ENCODE measurements at places on chromosomes 4 and X. TPM values are rescaled to one million over a fixed set of nuclear protein-coding genes. Genes with fewer than 3 reads are reported as not detected.

DNA sequence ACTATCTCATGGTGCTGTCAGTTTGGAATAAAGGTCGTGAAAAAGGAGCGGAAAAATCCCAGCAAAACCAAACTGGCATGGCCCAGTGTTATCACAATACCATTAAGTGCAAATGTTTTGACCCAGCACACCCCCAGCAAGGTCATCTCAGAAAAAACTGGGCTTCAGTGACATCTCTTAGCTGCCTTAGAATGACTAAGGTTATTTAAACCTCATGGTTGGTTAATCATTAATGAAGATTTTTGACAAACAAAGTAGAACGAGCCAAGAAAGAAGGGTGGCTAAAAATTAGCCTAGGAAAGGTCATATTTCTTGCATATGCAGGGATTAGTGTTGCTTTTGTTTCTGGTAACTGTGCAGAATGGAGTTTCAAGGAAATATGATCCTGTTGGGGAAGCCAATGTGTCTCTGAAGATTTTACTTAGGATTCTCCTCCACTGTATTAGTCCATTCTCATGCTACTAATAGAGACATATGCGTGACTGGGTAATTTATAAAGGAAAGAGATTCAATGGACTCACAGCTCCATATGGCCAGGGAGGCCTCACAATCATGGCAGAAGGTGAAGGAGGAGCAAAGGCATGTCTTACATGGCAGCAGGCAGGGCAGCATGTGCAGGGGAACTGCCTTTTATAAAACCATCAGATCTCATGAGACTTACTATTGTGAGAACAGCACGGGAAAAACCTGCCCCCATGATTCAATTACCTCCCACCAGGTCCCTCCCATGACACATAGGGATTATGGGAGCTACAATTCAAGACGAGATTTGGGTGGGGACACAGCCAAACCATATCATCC, 83.5 kb downstream of the CHRNA9 start:
- H3K27ac ChIP-seq = no peak overlapping the region
- DNase-seq = no peak
- H3K36me3 ChIP-seq = no peaks in the 10 kb centered on the region
- no peaks in the 10 kb centered on the region for H3K4me1 ChIP-seq
- no peaks in the 10 kb centered on the region for H3K27me3 ChIP-seq

The HEPH gene
- not detected for total RNA-seq

GRCh38 chrX:40687169-40687568, 39.8 kb upstream of the CXorf38 start:
- no peak overlapping the region for H3K27ac ChIP-seq
- H3K36me3 ChIP-seq = peaks cover 17% of the 10 kb centered on the region
- no peaks in the 10 kb centered on the region for H3K27me3 ChIP-seq
- H3K4me1 ChIP-seq = peaks cover 11% of the 10 kb centered on the region
- H3K4me3 ChIP-seq = no peak overlapping the region

DNA sequence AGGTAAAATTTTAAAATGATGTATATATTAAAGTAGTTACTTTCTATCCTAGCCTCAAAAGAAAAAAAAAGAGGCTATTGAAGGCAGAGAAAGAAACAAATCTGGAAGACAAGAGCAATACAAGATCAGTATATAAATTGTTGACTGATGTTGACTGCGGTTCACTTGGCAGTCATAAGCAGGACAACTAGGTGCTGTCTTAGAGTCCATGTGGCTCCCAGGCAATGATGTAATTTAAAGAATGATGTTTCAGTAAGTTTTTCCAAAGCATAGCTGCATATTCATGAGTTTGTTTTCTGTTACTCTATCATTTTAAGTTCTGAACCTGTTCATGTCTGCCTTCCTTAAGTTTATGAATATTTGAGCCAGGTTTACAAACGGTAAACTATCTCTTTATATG, 630.2 kb downstream of the FAT4 start:
- no peaks in the 10 kb centered on the region for H3K36me3 ChIP-seq
- no peak overlapping the region for H3K4me3 ChIP-seq
- H3K27me3 ChIP-seq = no peaks in the 10 kb centered on the region
- no peak for DNase-seq

GRCh38 chr4:185359767-185360446, 35.8 kb downstream of the LRP2BP start:
- no peak overlapping the region for H3K27ac ChIP-seq
- peaks cover 11% of the 10 kb centered on the region for H3K4me1 ChIP-seq
- no peaks in the 10 kb centered on the region for H3K27me3 ChIP-seq

The DRP2 gene
- 0.69 TPM for total RNA-seq

GRCh38 chr4:145352438-145353145, 129.1 kb upstream of the SMAD1 start:
- H3K36me3 ChIP-seq = no peaks in the 10 kb centered on the region
- H3K4me3 ChIP-seq = no peak overlapping the region
- no peak for DNase-seq
- H3K27me3 ChIP-seq = peaks cover 6% of the 10 kb centered on the region
- H3K4me1 ChIP-seq = no peaks in the 10 kb centered on the region

GRCh38 chrX:39576041-39576872, 521.5 kb downstream of the BCOR start:
- H3K4me3 ChIP-seq = no peak overlapping the region
- peaks cover 23% of the 10 kb centered on the region for H3K4me1 ChIP-seq

GRCh38 chr4:87011340-87012034, 76.7 kb downstream of the AFF1 start:
- DNase-seq = no peak
- H3K27ac ChIP-seq = no peak overlapping the region
- H3K4me3 ChIP-seq = no peak overlapping the region
- H3K36me3 ChIP-seq = peaks cover 3% of the 10 kb centered on the region
- peaks cover 74% of the 10 kb centered on the region for H3K4me1 ChIP-seq

DNA sequence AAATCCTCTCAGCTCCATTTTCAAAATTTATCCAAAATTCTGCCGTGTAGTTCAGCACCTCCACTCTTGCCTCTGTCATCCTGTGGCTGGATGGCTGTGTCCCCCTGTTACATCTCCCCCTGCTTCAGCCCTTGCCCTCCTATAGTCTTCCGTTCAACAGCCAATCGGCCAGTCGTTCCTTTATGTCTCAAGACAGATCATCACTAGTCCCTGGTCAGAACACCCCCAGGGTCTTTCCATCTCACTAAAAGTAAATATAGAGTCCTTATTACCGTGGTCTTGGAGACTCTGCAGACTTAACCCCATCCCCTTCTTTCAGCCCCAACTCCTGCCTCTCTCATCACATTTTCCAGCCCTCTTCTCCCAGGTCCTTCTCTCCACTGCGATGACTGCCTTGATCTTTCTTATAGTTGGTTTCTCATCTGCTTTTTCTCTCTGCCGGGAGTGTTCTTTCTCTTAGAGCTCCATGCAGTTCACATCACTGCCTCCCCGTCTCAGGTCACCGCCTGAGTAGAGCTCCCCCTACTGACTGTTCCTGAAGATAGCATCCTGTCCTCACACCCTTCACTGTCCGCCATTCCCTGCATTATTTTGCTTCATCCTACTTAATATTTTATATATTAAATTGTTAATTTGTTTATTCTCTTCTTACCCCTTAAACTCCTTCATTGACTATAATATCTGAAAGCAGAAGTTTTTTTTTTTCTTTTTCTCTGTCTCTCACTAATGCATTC, 736.9 kb upstream of the MAGEB2 start:
- H3K4me1 ChIP-seq = no peaks in the 10 kb centered on the region
- H3K36me3 ChIP-seq = no peaks in the 10 kb centered on the region
- DNase-seq = no peak
- no peak overlapping the region for H3K4me3 ChIP-seq

The SSX2B gene
- total RNA-seq = not detected

DNA sequence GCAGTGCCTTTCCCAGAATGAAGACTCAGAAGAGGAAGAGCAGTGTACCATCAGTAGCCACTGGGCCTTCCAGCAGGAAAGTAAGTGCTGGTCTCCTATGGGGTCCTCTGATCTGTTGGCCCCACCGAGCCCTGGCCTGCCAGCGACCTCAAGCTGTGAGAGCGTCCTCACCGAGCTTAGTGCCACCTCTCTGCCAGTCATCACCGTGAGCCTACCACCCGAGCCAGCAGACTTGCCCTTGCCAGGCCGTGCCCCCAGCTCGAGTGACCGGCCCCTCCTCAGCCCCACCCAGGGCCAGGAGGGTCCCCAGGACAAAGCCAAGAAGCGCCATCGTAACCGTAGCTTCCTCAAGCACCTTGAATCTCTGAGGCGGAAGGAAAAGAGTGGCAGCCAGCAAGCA, 69.7 kb downstream of the STARD8 start:
- H3K27ac ChIP-seq = no peak overlapping the region
- no peak for DNase-seq
- no peaks in the 10 kb centered on the region for H3K27me3 ChIP-seq

- H3K4me3 ChIP-seq = no peak overlapping the region
- H3K36me3 ChIP-seq = peaks cover 1% of the 10 kb centered on the region
Observed at GRCh38 chr4:108193886-108194672, 25.3 kb upstream of the LEF1 start.

The MAGEA4 gene
- not detected for total RNA-seq

DNA sequence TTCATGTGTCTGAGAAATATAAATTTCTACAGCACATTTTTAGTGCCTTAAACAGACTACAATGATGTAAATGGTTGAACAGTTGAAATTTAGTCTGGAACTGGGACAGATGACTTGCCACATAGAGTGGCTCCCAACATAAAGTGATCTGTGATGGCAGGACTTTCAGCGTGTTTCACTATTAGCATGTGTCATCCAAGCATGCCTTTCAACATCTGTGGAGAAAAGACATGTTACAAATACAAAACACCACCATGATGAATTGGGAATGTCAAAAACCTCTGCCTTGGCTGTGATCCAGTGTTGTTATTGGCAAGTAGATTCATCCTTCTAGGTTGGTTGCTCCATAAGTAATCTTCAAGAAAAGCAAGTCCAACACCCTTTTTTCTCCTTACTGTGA, 348.7 kb downstream of the MAPK10 start:
- no peaks in the 10 kb centered on the region for H3K27me3 ChIP-seq
- H3K36me3 ChIP-seq = no peaks in the 10 kb centered on the region
- DNase-seq = no peak
- no peaks in the 10 kb centered on the region for H3K4me1 ChIP-seq
- H3K4me3 ChIP-seq = no peak overlapping the region

GRCh38 chr4:122912810-122913575, 9.4 kb downstream of the NUDT6 start:
- H3K27me3 ChIP-seq = no peaks in the 10 kb centered on the region
- H3K4me3 ChIP-seq = no peak overlapping the region
- H3K4me1 ChIP-seq = peaks cover 3% of the 10 kb centered on the region
- H3K27ac ChIP-seq = no peak overlapping the region
- H3K36me3 ChIP-seq = peaks cover 3% of the 10 kb centered on the region
- no peak for DNase-seq

The YIPF7 gene
- total RNA-seq = not detected

The TLR10 gene
- total RNA-seq = not detected

DNA sequence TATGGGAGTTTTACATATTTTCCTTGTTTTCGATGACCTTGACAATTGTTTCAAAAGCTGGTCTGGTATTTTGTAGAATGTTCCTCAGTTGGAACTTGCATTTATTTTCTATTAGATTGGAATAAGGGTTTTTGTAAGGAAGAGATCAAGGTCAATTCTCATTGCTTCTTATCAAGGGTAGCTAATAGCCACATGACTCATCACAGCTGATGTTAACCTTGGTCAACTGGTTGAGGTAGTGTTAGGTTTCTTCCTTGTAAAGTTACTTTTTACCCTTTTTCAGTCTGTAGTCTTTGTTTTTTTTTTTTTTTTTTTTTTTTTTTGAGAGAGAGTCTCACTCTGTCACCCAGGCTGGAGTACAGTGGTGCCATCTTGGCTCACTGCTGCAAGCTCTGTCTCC, 257.2 kb downstream of the SNCA start:
- no peak for DNase-seq
- no peaks in the 10 kb centered on the region for H3K36me3 ChIP-seq
- no peak overlapping the region for H3K27ac ChIP-seq
- H3K27me3 ChIP-seq = peaks cover 4% of the 10 kb centered on the region

The GPRASP1 gene
- 4.0 TPM for total RNA-seq

- H3K27me3 ChIP-seq = no peaks in the 10 kb centered on the region
- H3K27ac ChIP-seq = no peak overlapping the region
- no peaks in the 10 kb centered on the region for H3K4me1 ChIP-seq
- peaks cover 32% of the 10 kb centered on the region for H3K36me3 ChIP-seq
Observed at GRCh38 chr4:37628977-37629609, 57.1 kb downstream of the RELL1 start.

DNA sequence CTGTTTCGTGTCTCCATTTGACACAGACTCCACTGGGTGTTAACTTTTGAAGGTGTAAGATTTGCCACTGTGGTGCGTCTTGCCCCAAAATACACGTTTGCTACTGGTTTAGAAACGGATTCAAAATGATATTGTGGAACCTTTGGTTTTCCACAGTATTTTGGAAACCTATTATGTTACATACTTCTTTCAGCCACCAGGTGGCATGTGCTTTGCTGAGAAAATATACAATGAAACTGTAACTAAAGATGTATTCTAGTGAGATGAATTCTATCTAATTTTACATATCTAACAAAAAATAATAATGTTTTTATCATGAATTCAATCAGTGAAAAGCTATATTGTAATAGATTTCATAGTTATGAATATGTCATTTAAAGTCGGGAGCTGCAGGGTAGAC, 28.4 kb upstream of the SLITRK4 start:
- H3K27me3 ChIP-seq = no peaks in the 10 kb centered on the region
- no peaks in the 10 kb centered on the region for H3K36me3 ChIP-seq
- H3K27ac ChIP-seq = no peak overlapping the region
- H3K4me1 ChIP-seq = no peaks in the 10 kb centered on the region

- H3K36me3 ChIP-seq = no peaks in the 10 kb centered on the region
- no peaks in the 10 kb centered on the region for H3K4me1 ChIP-seq
- no peak for DNase-seq
- no peak overlapping the region for H3K27ac ChIP-seq
- no peaks in the 10 kb centered on the region for H3K27me3 ChIP-seq
Observed at GRCh38 chr4:91829531-91829930, 474.2 kb upstream of the GRID2 start.

DNA sequence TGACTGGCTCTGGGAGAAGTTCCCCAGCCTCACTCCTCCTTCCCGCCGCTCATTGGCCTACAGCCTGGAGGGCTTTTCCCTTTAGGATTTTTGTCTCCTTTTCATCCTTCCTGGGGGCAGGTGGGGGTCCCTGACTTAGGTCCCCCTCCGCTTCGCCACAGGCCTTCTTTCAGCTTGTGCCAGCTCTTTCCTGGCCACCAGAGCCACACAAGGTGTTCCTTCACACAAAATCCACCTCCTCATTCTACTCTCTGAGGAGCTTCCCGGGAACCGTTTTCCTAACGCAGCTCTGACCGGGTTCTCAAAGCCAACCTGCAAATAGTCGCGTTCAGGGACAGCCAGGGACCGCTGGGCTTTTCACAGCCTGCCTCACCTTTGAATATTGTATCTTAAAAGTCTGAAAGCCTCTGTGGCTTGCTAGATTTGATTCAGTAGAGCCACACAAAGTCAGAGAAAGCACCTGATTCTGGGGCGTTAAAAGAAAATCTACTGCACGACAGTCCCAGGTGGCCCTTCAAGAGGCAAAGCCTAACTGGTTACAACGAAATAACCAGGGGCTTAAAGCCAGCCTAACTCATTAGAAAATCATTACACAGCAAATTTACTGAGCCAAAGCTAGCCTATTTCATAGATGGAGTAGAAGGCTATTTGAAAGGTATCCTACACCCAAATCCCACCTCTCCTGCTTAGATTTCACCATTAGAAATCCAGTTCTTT, 731 bp upstream of the GPC3 start:
- H3K4me3 ChIP-seq = no peak overlapping the region
- peaks cover 7% of the 10 kb centered on the region for H3K4me1 ChIP-seq
- peaks cover 21% of the 10 kb centered on the region for H3K27me3 ChIP-seq

- no peaks in the 10 kb centered on the region for H3K27me3 ChIP-seq
- peaks cover 32% of the 10 kb centered on the region for H3K4me1 ChIP-seq
- peak; percentile 41 for DNase-seq
Observed at GRCh38 chrX:53717205-53717604, 30.7 kb upstream of the HUWE1 start.

The SLIT2 gene
- total RNA-seq = not detected
